ENCODE measurements at places on chromosomes 4 and X.

DNA sequence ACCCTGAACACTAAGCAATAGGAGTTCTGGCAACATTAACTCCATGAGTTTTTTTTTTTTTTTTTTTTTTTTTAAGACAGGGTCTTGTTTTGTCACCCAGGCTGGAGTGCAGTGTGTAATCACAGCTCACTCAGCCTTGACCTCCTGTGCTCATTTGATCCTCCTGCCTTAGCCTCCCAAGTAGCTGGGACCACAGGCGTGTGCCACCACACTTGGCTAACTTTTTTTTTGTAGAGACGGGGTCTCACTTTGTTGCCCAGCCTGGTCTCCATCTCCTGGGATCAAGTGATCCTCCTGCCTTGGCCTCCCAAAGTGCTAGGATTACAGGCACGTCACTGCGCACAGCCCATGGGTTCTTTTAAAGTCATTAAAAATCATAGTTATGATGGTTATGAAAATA, 5.1 kb downstream of the RHOH start:
- no peak for DNase-seq

DNA sequence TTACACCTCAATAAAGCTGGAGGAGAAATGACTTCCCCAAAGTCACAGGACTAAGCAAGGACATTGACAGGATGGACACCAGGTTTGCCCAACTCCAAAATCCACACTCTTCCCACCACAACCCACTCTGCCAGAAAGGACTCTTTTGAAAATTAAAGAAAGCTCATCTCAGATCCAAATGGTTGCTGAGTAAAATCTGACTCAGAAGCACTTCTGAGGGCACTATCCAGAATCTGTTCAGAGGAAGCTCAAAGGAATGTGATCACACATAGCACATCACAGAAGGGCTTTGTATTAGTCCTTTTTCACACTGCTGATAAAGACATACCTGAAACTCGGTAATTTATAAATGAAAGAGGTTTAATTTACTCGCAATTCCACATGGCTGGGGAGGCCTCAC, 155.5 kb downstream of the RAB28 start:
- DNase-seq: no peak

DNA sequence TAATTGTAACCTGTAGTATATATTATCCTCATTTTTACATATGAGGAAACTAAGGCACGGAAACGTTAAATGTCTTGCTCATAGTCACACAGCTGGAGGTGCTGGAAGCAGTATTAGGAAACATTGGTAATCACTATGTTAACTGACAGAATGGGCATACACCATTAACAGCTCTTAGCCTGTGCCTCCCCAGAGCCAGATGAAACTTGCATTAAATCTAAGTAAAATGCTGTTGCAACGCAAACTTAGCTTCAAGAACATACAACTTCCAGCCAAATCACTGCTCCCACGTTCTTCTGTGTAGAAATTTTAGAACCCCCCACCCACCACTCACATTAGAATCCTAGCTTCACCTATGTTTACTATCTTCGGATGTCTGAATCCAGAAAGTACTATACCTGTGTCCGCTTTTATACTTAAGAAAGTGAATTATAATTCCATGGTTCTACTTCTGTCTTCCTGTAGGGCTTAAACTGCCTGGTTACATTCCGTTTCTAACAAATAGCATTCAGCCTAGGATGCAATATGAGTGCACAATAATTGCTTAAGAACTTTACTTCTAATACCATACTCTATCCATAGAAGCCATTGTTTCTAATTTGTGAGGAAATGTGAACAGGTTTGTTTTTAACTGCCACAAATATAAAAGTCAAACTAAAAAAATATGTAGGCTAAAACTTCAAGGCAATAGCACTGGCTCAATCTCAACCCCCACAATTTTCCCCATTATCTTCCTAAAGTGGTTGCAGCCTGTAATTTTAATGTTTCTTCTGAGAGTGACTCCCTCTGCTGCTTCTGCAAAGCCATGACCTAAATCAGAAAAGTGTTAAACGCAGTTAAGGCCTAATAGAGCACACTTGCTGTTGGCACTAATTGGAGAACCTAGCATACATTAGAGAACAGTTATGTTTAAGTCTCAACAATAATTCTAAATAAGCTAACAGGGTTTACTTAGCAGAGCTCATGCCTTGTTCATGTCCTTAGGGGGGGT, 4.4 kb downstream of the UNC5C start:
- no peak for DNase-seq

GRCh38 chr4:77493829-77494551, 111.6 kb upstream of the CXCL13 start:
- no peak for DNase-seq

DNA sequence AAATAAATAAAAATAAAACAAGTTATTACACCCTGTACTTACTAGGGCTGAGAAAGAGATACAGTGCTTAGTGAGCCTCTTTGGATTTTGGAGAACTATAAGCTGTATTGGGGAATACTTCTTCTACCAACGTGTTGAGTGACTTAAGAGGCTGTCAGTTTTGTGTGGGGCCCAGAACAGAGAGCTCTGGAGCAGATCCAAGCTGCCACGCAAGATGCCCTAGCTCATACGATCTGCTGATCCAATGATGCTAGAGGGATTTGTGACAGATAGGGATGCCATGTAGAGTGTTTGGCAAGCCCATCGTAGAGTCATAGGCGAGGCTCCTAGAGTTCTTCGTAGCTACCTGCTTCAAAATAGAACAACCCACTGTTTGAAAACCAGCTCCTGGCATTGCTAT, 60.3 kb upstream of the KLF3 start:
- no peak for DNase-seq

- DNase-seq: no peak
Measured at GRCh38 chr4:81508411-81509185, 36.9 kb upstream of the RASGEF1B start.

DNA sequence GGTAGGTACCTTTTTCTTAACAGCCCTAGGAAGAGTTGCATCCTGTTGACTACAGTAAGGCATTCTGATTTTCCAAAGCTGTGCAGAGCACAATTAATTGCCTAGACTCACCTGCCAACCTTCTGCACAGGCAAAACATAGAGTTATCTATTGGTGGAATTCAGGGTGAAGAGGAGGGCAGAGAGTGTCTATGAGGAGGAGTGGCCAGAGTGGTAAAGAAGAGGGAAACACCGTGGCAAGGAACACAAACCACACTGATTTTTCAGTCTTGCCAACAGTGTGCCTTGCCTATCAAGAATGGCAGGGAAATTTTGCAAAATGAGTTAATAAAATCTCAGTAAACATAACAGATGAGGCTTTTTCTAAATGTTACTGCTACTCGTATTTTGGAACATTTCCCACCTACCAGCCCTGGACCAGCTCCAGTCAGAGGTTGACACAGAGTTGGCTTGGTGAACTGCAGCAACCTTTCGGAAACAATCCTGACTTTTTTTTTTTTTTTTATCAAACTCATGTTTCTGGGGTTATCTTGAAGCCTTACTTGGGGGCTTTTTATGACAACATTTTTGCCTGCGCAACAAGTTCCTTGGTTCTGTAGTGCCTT, 67.9 kb upstream of the CAPN6 start:
- no peak for DNase-seq

GRCh38 chrX:76918033-76918432, 490.5 kb downstream of the MAGEE1 start:
- no peak for DNase-seq

DNA sequence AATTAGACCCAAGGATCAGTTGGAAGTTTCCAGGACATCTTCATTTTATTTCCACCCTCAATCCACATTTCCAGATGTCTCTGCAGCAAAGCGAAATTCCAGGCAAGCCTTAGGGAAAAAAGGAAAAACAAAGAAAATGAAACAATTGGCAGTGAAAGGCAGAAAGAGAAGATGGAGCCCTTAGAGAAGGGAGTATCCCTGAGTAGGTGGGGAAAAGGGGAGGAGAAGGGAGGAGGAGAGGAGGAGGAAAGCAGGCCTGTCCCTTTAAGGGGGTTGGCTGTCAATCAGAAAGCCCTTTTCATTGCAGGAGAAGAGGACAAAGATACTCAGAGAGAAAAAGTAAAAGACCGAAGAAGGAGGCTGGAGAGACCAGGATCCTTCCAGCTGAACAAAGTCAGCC, at the start of gene PLP1:
Gene PLP1, plus strand, starts transcription at position 295 of the 400 bp plus-strand sequence. CDS start 156 bp downstream, outside the sequence.
- no peak for DNase-seq

DNA sequence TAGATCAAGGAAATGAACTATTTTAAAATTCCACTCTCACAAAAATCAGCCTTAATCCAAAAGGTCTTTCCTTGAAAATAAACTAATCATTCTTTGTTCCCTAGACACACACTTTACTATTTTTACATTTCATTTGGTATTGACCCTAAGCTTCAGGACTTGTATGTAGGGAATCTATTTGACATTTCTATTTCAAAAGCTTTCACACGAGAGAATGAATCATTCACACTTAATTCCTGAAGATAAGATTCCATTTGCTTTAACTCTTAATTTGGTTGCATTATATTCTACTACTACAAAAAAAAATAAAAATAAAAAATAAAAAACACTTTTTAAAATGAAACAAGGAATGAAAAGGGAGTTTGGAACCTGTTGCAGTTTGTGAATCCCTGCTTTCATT, 43.7 kb downstream of the EDNRA start:
- DNase-seq: no peak

DNA sequence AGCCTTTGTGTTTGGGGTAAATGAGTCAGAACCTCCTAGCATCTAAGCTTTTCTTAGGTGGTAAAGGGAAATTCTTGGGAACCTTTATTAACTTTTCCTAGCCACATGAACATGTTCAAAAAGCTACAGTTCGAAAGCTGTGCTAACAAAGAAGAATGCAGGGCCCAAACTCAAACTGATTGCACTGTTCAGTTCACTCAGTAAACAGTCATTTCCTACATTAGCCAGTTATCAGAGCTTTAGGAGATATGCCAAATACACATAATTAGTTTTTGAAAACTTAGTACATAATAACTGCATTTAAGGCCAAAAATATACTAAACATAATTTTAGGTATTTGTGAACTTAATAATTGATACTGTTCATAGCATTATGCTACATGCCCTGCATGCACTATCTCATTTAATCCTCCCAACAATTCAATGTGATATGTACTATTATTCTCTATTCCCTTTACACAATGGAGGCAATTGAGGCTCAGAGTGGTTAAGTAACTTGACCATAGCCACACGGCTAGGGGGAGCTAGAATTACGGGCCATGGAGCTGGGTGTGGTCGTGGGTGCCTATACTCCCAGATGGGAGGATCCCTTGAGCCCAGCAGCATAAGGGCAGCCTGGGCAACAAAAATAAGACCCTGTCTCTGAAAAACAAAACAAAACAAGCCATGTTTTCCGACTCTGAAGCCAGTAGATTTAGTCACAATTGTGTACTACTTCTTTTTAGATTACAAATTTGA, 43.9 kb upstream of the PDGFRA start:
- DNase-seq: no peak

GRCh38 chrX:120428309-120428708, 40.8 kb downstream of the LAMP2 start:
- DNase-seq: no peak

DNA sequence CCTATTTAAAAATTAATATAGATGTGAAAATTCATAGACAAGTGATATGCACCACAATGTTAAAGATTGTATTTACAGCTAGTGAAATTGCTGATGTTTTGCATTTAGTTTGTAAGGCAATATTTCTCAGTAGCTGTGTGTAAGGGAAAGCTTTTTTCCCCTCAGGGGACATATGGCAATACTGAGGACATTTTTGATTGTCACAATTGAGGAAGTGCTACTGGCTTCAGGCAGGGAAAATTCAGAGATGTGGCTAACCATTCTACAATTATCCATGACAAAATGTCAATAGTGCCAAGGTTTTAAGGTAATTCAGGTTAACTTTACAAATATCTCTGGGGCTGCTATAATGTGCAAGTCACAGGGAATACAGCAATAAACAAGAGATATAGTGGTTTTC, 66.1 kb upstream of the IL15 start:
- DNase-seq: no peak

DNA sequence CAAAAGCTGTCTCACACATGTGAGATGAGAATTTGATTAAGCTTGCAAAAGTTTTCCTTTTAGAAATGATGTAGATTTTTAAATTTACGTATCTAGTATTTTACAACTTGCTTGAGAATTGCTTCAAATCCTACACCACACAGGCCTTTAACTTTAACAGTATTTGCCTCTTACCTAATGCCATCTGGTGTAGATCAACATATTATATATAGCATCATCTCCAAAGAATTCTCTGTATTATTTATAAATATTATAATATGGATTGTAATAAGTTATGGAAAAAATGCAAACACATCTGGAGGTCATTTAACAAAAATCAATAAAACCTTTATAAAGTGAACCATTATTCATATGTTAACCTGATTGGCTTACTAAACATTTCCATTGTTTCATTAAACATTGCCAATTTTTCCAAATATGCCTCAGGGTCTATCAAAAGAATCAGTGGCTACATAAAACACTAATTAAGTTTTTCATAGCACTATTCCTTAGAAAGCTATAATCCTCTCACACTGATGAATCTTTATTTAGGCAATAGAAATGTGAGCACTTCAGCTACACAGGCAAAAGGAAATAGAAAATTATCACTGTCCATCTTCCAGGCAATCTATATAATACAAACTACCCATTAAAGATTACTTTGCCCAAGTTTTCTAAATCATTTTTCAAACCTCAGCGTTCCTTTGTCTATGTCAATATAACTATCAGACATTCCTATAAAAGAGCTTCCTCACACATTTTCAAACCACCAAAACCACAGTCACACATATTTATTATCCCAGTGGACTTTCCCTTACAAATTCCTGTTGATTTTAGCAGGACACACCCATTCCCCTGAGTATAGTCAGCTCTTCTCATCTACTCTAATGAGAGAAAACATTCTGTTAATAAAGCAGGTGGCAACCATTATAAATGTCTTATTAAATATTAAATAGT, 83.5 kb upstream of the INTU start:
- DNase-seq: no peak

GRCh38 chr4:76059750-76060149, 14.8 kb upstream of the ART3 start:
- no peak for DNase-seq

- DNase-seq: no peak
Measured at GRCh38 chrX:115584696-115585095, 23.7 kb downstream of the PLS3 start.

GRCh38 chr4:152360045-152360410, 175.9 kb downstream of the FBXW7 start:
- no peak for DNase-seq

- DNase-seq: no peak
Measured at GRCh38 chrX:118153270-118153669, 36.7 kb upstream of the KLHL13 start.

DNA sequence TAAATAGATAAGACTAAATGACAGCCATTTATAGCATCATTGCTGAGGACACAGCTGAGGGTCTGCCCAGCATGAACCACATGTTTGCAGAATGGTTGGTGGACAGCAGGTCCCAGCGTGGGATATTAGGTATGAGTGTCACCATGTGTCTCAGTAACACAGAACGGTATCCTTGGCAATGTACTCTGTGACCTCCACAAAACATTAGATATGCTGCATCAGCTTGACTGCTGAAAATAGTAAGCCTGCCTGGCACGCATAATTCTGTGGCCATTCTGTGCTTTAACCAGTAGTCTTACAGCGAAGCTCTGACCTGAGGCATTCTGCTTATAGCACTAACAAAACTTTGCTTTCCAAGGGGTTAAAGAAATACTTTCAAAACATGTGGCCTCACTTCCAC, 32.0 kb downstream of the LIMCH1 start:
- DNase-seq: no peak

GRCh38 chrX:9327086-9327746, 137.6 kb upstream of the TBL1X start:
- no peak for DNase-seq

- no peak for DNase-seq
Measured at GRCh38 chrX:97756879-97757278, 873.2 kb downstream of the RPA4 start.
